GM12891 (cell line): ENCODE measurements at places on chromosomes 13 and 19.

- DNase-seq = no peak
Observed at GRCh38 chr19:4493929-4494690, 22.0 kb downstream of the HDGFL2 start.

- DNase-seq = no peak
Observed at GRCh38 chr13:23450340-23451046, 17.0 kb upstream of the SACS start.

DNA sequence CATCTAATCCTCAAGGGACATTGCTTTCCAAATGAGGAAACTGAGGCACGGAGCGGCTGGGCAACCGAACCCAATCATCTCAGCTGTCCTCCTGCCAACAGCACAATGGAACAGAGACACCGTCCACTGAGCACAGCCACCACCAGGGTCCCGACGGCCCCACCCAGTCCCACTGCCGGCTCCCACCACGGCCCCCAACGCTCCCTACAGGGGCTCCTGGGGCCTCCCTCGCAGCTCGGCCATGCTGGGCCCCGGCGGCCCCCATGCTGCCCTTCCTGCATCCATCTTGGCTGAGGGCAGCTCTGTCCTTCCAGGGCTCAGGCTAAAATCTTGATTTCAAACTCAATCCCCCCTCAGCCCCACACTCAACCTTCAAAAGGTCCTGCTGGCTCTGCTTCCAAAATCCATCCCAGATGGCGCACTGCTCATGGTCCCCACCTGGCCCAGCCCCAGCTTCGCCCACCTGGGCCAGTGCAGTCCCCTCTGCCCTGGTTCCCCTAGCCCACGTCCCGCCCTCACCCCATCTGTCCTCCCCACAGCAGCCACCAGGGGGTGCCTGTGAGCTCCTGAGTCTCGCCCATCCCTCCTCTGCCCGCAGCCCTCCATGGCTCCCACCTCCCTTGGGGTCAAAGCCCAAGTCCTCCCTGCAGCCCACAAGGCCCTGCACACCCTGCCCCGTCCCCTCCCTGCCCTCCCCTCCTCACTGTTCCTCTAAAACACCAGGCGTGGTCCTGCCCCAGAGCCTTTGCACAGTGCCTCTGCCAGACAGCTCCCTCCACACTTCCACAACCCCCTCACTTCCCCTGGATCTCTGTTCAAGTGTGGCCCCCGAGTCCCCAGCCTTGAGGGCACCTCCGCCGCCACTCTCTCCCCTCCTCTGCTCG, 7.9 kb downstream of the PIP5K1C start:
- DNase-seq = no peak

GRCh38 chr13:113859311-113860050, 4.4 kb downstream of the GAS6 start:
- no peak for DNase-seq

DNA sequence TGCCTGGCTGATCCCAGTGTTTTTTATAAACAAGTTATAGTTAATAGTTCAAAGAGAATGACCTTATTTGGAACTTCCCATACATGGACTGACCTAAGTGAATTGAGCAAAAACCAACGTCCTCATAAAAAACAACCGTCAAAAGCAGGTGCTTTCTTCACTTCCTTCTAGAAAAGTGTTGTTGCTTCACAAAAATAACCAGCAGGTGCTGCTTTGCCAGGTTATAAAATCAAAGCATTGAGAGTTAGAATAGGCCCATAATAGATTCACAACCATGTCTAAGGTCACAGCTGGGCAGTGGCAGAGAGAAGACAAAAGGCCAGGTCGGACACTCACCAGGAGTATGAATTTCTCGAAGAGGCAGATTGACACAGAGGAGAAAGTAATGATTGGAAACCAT, 9.5 kb downstream of the RUBCNL start:
- no peak for DNase-seq
